ENCODE measurements at places on chromosomes 7 and 10. TPM values are rescaled to one million over a fixed set of nuclear protein-coding genes. Genes with fewer than 3 reads are reported as not detected.
A peak's percentile ranks its signal among the peaks of the same experiment; 100 is the strongest.

GNAT3 gene
- not detected for total RNA-seq

NFKB2 gene
- 23.3 TPM for total RNA-seq

DNA sequence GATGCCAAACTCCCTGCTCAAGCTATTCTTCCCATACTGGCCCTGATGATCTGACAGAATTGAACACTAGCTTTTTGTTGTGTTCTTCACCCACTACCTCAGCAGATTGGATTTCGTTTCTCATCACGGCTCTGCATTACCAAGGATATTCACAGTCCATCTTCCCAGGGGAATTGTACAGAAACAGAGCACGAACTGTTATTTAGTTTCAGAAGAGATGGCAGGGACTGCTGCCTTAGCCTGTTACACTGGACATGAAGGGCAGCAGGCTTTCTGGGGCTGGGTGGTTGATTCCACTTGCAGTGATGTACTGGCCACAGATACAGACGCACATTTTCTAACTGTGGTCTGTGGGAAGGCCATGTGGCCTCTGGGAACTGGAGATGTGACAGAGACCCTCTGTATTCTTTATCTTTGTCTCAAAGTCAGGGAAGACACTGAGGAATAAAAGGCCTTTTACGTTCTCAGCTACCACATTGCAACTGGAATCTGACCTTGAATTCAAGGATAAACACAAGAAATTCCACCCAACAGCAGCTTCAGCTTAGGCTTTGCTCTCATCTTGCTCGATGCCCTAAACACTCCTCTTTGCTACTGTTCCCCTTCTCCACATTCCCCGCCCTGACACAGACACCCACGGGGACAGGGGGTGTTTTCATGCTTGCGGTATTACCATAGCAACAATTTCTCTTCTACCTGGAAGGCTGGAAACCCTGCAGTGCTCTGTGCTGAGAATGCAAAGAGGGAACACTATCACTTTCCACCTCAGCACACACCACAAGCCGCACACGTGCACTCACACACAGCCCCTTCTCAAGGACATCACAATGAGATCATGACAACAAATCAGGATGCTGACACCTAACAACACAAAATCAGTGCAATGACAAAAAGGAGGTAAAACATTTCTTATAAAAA is 81.7 kb downstream of the RNF216 start:
- H3K4me1 ChIP-seq: peaks cover 33% of the 10 kb centered on the region
- H3K4me3 ChIP-seq: no peak overlapping the region
- no peak for DNase-seq
- no peaks in the 10 kb centered on the region for H3K27me3 ChIP-seq
- peaks cover 3% of the 10 kb centered on the region for H3K36me3 ChIP-seq

DNA sequence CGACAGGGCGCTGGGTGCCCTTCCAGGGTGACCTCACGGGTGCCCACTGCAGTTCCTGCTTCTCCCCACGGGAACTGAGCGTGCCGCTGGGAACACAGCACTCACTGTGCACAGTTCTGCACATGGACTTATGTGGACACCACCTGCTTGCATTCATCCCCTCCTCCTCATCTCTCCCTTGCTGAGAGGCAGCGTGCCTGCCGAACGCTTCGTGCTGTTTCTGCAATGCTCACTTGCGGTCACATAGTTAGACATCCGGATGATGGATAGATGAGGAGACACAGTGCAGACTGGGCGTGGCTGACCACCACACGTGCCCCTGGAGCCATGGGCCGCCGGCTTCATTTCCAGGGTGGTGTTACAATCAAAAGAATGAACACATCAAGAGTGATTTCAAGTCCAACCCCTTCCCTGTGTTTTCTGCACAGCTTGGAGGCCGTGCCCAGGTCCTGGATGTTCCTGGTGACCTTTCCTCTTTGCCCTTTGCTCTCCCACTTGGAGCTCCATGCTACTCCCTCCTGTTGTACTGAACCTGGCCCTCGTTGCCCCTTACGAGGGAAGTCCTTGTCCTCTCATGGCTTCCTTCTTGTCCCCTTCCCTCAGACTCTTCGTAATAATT is 119.4 kb downstream of the VIPR2 start:
- H3K4me3 ChIP-seq: no peak overlapping the region
- no peaks in the 10 kb centered on the region for H3K4me1 ChIP-seq
- no peaks in the 10 kb centered on the region for H3K27me3 ChIP-seq
- no peaks in the 10 kb centered on the region for H3K36me3 ChIP-seq

DNA sequence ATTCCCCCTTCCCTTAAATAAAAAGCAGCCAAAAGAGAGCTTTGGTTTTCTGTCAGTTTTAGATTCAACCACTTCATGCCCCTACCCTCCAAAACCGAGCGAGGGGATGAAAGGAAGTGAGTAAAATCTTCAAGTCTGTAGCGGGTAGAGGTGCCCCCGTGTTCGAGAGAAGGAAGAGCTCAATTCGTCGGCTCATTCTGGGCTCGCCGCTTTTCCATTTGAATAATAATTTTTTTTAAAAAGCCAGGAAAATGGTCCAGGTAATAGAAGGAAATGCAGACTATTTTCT is 436.2 kb upstream of the GALNT17 start:
- no peaks in the 10 kb centered on the region for H3K27me3 ChIP-seq
- DNase-seq: peak; percentile 36
- H3K27ac ChIP-seq: peak overlapping the region; percentile 71
- peak overlapping the region; percentile 81 for H3K4me3 ChIP-seq

- no peaks in the 10 kb centered on the region for H3K27me3 ChIP-seq
- no peak overlapping the region for H3K27ac ChIP-seq
- DNase-seq: no peak
- H3K4me3 ChIP-seq: no peak overlapping the region
- H3K4me1 ChIP-seq: no peaks in the 10 kb centered on the region
These were observed 94.5 kb downstream of the PPP1R3A start for GRCh38 chr7:113824117-113824823.

GRCh38 chr10:82277591-82277990 is 402.6 kb downstream of the NRG3 start:
- peak; percentile 9 for DNase-seq
- H3K36me3 ChIP-seq: no peaks in the 10 kb centered on the region
- H3K27ac ChIP-seq: no peak overlapping the region

KIF11 gene
- total RNA-seq: 8.9 TPM

DNA sequence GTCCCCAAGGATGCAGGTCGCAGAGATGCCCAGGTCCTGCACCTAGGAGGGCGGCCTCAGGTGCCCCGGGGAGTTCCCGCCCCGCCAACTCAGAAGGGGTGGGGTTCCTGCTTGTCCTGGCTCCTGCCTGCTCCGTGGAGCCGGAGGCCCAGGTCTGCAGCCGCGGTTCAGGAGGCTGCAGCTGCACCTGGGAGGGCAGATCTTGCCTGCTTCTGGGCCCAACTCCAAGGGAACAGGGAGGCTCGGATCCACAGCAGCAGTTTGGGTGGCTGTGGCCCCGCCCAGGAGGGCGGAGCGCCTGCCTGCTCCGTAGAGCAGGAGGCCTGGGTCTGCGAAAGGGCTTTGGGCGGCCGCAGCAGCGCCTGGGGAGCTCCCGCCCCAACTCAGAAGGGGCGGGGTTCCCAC is 108.2 kb upstream of the EGR2 start:
- H3K36me3 ChIP-seq: no peaks in the 10 kb centered on the region
- H3K27ac ChIP-seq: no peak overlapping the region
- H3K27me3 ChIP-seq: no peaks in the 10 kb centered on the region
- no peaks in the 10 kb centered on the region for H3K4me1 ChIP-seq

DNA sequence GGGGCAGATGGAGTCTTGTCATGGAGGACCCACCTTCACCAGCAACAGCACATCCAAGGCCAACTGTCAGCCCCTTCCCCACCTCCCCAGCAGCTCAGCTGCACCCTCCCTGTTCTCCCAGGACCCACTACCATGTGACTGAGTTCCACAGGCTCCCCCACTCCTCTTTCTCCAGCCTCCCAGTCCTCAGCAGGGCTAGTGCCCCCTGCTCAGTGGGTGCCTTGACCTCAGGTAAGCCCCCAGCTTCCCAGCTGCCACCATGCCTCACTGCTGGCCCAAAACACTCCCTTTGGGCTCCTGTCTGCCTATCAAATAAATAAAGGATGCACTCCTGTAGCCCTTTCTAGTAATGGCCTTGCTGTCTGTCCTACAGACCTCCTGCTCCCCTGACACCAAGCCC is 174.4 kb downstream of the SLIT1 start:
- no peaks in the 10 kb centered on the region for H3K4me1 ChIP-seq
- DNase-seq: no peak
- no peak overlapping the region for H3K4me3 ChIP-seq
- no peaks in the 10 kb centered on the region for H3K36me3 ChIP-seq

DNA sequence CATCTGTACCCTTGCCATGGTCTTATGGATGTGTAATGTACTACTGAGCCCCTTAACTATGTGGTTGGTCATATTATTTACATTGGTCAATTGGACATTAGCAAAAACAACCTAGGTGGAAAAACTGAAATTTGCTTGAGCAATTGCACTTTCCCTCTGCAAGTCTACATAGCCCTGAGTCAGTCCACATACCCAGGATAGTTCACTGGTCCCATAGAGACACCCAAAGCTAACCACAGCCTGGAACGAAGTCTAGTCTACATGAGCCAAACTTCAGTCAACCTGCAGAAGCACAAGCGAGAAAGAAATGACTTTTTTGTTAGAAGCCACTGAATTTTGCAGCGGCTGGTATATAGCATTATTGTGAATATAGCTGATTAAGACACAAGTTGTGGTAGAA is 37.6 kb upstream of the COL1A2 start:
- no peaks in the 10 kb centered on the region for H3K36me3 ChIP-seq
- peak; percentile 80 for DNase-seq
- H3K27me3 ChIP-seq: no peaks in the 10 kb centered on the region
- no peak overlapping the region for H3K27ac ChIP-seq
- H3K4me1 ChIP-seq: peaks cover 4% of the 10 kb centered on the region

CALN1 gene
- not detected for total RNA-seq

GRCh38 chr10:118754229-118754555 is 578 bp downstream of the CACUL1 start:
- peak; percentile 30 for DNase-seq
- peak overlapping the region; percentile 93 for H3K4me3 ChIP-seq
- H3K4me1 ChIP-seq: no peaks in the 10 kb centered on the region

All from fibroblast of lung (primary cell).